ENCODE measurements at places on chromosomes 11 and 22.

GRCh38 chr11:112279901-112280267 is 19.2 kb upstream of the PLET1 start:
- DNase-seq: no peak

DNA sequence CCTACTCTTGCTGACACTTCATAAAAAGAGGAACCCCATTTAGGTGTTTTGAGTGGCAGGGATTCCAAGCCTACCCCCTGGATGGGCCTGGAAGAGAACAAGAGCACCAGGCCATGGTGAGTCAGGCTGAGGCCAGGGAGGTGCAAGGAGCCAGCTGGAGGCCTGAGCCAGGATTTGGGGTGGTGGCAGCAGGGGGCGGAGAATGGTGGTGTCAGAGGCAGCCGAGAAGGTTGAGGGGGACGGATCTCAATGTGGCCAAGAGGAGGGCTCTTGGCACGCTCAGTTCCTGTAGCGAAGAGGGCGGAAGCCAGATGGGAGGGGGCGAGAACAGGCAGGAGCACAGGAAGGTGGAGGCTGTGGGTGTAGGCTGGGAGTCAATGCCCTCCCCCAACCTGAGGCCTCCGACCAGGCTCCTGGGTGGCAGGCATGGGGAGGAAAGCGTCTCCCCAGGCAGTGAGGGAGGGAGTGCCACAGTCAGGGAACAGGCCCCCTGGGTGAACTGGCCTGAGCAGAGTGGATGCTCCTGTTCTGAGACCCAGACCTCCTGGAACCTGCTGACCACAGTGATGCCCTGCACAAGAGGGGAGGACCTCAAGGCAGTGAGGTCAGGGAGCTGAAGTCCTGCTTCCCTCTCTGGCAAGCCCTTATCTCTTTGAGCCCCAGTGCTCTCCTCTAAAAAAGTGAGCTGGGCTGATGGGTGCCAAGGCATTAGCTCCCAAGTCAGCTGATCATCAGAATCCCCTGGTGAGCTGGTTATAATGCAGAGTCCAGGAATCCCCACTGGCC is 13.9 kb downstream of the RTN4RL2 start:
- DNase-seq: no peak

GRCh38 chr22:49934891-49935557 is 16.6 kb downstream of the CRELD2 start:
- DNase-seq: no peak

GRCh38 chr11:88246696-88247095 is 71.5 kb upstream of the RAB38 start:
- DNase-seq: no peak

- no peak for DNase-seq
These were observed 155.7 kb downstream of the NAV2 start for GRCh38 chr11:19868281-19868821.

DNA sequence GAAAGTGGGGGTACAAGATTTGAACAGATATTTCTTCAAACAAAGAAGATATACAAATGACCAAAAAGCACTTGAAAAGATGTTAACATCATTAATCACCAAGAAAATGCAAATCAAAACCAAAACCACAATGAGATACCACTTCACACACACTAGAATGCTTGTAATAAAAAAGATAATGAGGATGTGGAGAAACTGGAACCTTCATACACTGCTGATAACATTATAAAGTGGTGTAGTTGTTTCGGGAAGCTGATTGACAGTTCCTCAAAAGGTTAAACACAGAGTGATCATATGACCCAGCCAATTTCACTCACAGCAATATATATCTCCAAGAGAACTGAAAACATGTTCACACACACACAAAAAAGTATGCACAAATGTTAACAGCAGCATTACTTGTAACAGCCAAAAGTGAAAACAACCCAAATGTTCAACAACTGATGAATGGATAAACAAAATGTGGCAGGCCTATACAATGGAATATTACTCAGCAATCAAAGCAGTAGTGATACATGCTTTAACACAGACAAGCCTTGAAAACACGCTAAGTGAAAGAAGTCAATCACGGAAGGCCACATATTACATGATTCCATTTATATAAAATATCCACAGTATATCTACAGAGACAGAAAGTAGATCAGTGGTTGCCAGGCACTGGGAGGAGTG is 15.1 kb downstream of the PITPNB start:
- DNase-seq: no peak

DNA sequence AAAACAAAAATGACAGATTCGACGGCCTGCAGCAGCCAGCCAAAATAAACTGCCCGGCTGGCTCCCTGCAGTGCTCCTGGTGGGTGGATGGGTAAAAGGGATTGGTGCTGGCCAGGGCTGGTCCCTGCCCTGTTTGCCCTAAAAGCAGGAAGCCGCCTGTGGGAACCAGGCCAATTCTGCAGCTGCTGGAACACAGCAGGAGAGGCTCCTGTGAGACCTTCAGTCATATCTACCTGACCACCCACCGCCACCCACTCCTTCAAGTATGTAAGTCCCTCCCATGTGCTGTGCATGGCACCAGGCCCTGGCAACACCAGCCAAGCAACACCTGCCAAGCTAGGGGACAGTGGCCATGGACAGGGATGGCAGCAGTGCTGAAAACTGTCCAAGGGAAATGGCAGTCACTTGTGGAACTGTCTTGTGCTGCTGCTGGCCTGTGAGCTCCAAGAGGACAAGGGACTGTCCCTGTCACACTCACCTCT is 48.7 kb upstream of the ARFGAP3 start:
- DNase-seq: peak; percentile 85

DNA sequence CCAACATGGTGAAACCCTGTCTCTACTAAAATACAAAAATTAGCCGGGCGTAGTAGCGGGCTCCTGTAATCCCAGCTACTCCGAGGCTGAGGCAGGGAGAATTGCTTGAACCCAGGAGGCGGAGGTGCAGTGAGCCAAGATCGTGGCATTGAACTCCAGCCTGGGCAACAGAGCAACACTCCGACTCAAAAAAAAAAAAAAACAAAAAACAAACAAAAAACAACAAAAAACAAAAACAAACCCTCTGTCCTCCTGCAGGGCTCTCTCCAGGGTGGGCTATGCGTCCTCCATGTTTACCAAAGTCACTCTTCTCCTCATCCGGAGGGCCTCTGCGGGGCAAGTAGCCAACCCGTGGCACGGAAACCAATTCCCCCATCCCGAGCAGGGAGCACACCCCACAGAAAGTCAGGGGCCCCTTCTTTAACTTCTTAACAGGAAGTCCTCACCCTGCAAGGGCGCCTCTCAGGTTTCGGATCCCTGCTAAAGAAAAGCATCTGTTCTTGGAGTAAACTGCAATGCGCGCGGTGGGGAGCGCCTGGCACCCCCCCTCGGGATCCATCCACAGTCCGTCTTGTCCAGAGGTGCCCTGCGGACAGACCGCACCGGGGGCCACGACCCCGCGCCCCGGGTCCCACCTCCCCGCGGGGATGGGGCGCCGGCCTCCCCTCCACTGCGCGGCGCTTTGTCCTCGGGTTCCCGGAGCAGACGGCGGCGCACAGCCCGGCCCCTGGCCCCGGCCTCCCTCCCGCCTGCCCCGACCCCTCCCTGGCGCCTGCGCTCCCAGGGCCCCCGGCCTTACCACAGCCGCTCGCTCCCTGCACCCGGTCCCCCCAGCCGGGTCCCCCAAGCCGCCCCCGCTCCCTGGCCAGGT is 712 bp downstream of the CERK start:
- no peak for DNase-seq

DNA sequence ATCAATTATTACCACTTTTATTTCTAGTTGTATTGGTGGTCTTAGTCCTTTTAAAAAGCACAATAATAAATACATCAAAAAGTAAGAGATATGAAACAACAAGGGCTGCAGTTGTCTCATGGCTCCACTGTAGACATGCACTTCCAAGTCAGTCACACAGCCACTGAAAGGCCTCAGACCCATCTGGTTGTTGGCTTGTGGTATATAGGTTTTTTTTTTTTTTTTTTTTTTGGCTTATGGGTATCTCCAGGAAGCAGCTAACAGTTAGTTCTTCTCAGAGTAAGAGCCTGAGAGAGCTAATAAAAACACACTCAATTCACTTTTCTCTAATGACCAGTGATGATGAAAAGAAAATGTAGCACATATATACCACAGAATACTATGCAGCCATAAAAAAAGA is 6.0 kb upstream of the OR52E6 start:
- DNase-seq: no peak

GRCh38 chr22:27270818-27271510 is 530.6 kb downstream of the MN1 start:
- no peak for DNase-seq

DNA sequence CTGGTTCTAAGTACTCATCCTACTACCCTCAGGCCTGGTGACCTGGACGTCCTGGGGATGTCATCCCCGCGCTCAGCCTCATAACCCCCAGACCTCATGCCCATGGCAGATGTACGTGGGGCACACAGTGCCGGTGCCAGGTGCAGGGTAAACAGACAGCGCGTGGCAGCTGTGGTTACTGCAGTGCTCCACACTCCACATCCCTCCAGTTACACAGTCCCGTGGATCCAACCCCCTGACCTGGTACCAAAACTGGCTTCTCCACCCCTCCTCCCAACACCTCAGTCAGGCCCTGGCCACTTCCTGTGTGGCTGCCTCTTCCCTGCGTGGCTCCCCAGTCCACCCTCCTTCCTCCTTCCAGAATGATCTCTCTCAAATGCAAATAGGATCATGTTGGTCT is 95.2 kb downstream of the DSCAML1 start:
- DNase-seq: no peak

Data from LNCaP clone FGC (cell line).